ENCODE measurements at places on chromosomes 5 and 9.

GRCh38 chr9:104232781-104233341, 138.8 kb downstream of the SMC2 start:
- DNase-seq = no peak

DNA sequence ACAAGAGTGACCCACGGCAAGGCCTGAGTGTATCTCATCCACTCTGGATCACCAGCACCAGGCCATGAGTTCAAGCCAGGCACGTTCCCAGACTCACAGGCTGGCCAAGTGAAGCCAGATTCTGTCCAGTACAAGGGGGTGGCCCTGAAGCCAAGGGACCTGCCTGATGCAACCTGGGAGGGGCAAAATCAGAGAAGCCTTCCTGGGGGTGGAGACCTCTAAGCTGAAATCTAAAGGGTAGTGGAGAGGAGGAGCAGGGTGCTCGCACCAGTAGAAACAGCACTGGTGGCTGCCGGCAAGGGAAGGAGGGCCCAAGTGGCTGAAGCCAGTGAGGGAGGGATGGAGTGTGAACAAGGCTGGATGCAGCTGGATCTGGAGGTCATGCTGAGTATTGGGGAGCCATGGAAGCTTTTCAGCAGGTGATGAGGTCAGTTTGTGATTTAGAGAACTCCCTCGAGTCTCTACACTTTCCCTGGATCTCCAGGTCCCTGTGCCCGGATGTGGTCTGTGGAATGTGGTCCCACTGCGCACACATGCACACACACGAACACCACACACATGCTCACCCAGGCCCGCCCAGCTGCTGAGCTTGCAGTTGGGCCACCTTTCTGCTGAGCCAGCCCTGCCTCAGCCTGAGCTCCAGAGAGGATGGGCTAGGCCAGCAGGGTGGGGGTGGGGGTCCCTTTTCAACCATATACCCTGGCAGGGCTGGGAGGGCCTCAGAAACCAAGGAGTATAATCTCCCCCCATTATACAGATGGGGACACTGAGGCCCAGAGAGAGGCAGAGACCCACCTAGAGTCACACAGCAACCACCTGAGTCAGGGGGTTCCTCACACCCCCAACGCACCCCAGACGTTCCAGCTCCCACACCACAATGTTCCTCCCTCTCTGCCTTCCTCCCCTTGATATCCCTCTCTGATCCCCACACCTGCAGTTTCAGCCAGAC, 1.6 kb downstream of the PIP5KL1 start:
- DNase-seq = no peak

DNA sequence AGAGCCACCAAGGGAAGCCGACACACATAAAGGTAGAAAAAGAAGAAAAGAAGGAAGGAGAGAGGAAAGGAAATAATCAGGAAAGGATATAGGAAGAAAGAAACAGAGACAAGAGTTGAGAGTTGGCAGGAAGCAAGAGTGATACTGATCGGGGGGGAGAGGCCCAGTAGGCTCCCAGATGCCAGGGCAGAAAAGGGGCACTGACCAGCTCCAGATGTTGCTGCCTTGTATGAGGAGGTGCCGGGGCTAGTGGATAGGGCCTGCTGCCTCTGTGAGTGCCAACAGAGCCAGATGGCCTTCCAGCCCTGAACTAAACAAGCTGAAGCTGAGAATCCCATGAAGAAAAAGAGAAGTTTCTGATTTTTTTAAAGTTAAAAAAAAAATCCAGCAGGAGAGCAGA, 82.0 kb upstream of the TRIM32 start:
- DNase-seq = no peak

DNA sequence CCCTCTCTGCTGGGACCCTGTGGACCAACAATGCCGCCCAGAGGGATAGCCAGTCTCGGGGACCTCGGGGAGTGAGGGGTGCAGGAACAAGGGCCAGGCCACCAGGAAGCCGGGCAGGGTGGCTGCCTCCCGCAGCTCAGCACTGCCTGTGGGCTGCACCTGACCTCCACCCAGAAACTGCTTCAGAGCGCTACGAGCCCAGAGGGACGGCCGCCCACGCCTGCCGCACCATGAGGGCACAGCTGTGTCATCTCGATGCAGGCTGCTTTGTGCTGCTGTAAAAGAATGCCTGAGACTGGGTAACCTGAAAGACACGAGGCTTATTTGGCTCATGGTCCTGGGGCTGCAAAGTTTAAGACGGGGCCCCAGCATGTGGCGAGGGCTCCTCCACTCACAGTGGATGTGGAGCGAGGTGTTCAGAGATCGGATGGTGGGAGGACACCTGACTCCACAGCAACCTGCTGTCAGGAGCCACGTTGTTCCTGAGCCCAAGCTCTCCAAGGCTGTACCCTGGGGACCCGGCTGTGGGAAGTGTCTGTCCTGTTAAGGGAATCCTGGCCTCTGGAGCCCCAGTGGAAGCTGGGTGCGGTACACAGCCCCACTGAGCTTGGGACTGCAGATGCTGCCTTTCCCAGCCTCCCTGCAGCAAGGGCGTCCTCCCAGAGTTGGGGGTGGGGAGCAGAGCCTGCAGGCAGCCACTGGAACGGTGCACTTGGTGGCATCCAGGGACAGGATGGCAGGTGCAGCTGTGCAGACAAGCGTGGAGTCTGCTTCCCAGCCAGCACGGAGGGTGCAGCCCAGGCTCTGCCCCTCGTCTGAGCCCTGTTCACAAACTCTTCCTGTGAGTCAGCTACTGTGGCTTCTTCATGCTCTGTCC, 11.8 kb upstream of the ZDHHC11 start:
- DNase-seq = no peak

DNA sequence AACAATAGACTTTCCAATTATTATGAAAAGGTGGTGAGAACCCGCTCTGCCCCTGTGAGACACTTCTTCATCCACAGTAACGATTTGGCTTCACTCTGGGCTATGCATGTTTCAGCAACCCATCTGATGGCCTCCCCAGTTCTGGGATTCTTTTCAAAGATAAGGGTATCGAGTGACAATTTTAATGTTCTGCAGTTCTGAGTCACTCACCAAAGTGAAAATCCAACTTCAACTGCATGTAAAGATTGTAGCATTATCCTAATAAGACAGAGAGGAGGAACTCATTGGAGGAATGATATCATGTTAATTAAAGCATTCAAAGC, 1078.3 kb upstream of the SEMA6A start:
- no peak for DNase-seq

GRCh38 chr5:172748341-172748843, 22.6 kb downstream of the DUSP1 start:
- DNase-seq = peak; percentile 51

DNA sequence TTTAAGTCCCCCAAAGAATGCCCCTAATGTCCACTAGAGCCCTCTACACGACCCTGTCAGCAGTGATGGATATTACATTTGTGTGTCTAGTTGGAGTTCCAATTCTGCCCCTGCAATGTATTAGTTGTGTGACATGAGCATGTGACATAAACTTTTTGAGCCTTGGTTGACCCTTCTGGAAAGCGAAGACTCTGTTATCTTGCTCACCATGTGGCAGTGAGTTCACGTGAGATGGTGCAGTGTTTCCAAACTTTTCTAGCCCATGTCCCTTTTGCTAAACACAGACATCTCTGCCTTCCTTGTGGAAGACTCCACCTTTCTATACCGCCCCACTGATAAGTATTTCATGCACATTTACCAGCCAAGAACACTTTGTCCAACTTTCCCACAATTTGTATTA, 87.0 kb upstream of the BOD1 start:
- DNase-seq = no peak

GRCh38 chr9:110199643-110200042, 8.3 kb downstream of the C9orf152 start:
- no peak for DNase-seq

GRCh38 chr5:61245936-61246335, 83.7 kb upstream of the SMIM15 start:
- DNase-seq = no peak

GRCh38 chr9:37197158-37198038, 77.0 kb downstream of the ZCCHC7 start:
- DNase-seq = no peak

- peak; percentile 86 for DNase-seq
Measured at GRCh38 chr9:114505187-114506081, at the start of gene WHRN. Gene WHRN (minus strand): TSS chr9:114505473. CDS start chr9:114504801, 672 bp downstream.

DNA sequence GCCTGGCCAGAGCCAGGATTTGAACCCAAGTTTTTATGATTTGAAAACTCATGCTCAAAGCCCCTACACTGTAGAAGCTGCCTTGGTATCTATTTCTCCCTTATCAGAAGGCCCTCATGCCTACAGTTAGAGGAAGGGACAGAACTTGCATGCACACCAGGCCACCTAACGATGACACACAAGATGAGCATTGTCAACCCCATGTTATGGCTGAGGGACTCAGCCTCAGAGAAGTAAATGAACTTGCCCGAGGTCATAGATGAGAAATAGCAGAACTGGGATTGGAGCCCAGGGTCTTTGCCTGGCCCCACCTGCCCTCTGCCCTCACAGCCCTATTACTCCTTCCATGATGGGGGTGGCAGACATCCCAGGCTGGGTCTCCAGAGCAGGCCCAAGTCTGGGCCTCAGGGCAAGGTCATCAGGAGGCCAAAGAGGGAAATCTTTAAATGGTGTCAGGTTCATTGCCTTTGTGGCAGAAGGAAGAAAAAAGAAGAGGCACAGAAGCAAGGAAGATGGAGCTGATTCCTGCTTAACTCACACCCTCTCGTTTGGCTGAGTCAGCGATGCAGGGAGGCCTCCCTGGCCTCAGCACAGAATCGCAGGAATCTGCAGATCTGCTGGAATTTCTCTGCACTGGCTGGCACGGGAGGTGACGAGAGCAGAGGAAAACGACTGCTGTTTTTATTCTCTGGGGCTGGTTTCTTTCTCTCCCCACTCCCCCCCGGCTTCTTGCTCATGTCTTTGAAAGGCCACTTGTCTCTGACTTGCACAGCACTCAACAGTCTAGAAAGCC, 20.6 kb upstream of the CRB2 start:
- no peak for DNase-seq

GRCh38 chr9:14306672-14307660, 7.0 kb downstream of the NFIB start:
- DNase-seq = no peak

DNA sequence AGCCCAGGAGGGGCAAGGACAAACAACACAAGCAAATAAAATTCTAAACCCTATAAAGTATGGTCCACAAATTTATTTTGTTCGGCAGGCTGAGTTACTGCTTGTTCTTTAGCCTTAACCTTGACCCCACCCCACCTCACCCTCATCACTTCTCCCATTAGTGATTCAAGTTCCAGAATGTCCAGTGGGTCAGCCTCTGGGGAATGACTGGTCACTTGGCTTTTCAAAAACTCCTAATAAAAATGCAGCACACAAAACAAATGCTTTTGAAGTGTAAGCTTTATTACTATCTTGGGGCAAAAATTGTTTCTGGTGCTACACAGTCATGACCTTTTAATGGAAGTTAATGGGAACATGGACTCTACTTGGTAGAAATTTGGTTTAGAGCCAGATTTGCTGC, 142.1 kb downstream of the MPDZ start:
- DNase-seq = peak; percentile 38

- DNase-seq = no peak
Measured at GRCh38 chr9:131188976-131189375, 63.6 kb downstream of the NUP214 start.

GRCh38 chr9:71607461-71607881, 160.8 kb downstream of the CEMIP2 start:
- DNase-seq = no peak

GRCh38 chr9:119398350-119398749, 29.1 kb upstream of the BRINP1 start:
- no peak for DNase-seq

DNA sequence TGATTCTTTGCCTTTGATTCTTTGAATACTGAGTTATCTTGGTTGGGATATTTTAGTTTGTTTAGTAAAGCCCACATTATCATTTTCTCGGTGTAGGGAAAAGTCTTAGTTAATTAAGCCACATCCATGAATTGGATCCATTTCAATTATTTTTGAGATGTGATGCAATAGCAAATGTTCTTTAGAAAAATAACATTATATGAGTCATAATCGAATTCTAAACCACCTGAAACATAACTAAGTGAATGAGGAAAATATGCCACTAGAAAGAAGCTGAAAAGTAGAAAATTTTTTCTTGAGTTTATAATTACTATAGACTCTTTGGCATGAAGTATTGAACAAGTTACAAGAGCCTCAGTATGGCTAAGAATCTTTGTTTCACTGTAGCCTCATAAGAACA, 17.5 kb upstream of the CCDC192 start:
- no peak for DNase-seq

DNA sequence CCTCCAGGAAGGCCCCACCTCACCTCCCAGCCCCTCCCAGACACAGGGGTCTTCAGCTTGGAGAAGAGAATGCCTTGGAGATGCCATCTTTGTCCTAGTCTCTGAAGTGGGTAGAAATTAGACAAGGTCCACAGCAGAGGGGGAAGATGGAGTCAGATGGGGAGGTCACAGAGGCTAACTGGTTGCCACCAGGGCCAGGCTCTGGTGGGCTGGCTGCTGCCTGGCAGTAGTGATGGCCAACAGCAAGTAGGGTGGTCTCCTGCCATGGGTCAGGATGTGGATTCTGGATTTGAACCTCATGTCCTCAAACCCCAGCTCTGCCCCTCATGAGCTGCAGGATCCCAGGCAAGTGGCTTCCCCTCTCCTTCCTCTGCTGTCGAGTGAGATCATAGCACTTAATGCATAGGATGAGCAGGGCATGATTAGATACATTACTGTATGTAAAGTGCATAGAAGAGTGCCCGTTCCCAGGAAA, 38.7 kb upstream of the NEK6 start:
- no peak for DNase-seq

All from right renal pelvis (tissue), 4 donors.